ENCODE measurements at places on chromosomes 2 and 18.

- DNase-seq = no peak
Measured at GRCh38 chr2:44100351-44100750, 68.3 kb upstream of the PPM1B start.

DNA sequence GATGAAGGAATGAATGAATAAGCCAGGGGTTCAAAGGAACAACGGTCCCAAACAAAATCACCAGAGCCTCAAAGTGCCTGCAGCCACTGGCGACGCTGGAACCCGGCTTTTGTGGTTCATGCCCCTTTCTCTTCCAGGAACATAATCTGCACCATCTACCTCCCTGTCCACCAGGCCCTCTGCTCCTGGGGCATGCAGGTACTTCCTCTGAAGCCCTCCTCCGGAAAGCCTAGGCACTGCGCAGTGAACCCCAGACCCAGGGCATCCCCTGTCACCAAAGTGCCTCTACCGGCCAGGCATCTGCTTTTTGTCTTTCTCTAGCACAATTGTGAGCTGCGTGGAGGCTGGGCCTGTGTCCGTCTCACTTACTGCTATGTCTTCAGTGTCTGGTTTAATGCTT, 98.6 kb upstream of the TMEM200C start:
- DNase-seq = no peak

GRCh38 chr2:146025519-146025918, 1505.6 kb upstream of the ZEB2 start:
- DNase-seq = no peak

DNA sequence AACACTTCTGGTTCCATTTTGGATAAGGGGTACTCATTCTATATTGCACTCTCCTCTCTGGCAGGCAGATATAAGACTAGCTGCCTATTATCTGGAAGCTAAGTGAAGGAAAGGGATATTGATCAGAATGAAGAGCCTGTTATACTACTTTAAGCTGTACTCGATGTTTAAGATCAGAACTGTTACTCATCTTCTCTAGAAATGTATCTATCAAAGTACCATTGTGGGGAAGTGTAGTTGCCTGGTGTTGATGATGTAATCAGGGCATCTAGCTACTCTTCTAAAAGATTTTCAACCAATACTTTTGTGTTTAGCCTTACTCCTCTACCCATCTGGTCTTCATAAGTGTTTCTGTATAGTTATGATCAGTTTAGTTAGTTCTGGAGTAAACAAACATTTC, 5.8 kb downstream of the CAMKMT start:
- no peak for DNase-seq

- DNase-seq = no peak
Measured at GRCh38 chr18:49875783-49876182, 62.5 kb upstream of the ACAA2 start.

- DNase-seq = no peak
Measured at GRCh38 chr2:158115202-158115767, 13.6 kb downstream of the UPP2 start.

DNA sequence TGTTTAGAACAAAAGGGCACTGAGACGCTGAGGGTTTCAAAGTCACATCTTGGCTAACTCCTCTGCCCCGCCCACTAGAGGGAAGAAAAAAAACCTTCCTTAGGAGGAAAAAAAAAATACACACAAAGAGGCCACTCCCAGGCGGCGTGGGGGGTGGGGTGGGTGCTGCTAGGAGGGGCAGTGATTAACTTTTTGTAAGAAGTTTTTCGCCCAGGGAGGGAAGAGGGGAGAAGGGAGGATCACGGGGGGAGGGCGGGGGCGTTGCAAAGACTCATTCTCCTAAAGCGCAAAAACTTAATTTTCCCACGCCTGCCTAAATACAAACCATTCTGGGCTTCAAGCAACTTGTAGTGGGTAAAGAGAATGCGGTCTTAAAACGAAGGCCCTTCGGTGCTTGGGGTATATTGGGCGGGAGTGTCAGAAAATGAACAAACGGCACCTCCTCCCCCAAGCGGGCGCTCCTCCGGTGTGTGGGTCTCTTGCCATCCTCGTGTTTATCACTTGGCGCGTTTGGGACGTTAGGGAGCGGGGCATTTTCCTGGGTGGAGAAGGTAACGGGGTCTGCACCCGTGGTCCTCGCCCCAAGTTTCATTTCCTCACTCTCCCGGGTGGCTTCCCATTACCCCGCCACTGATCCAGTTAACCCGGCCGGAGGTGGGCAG, 1.7 kb downstream of the CXCR4 start:
- DNase-seq = no peak

- DNase-seq = no peak
Measured at GRCh38 chr2:111094691-111095090, 26.0 kb upstream of the BCL2L11 start.

DNA sequence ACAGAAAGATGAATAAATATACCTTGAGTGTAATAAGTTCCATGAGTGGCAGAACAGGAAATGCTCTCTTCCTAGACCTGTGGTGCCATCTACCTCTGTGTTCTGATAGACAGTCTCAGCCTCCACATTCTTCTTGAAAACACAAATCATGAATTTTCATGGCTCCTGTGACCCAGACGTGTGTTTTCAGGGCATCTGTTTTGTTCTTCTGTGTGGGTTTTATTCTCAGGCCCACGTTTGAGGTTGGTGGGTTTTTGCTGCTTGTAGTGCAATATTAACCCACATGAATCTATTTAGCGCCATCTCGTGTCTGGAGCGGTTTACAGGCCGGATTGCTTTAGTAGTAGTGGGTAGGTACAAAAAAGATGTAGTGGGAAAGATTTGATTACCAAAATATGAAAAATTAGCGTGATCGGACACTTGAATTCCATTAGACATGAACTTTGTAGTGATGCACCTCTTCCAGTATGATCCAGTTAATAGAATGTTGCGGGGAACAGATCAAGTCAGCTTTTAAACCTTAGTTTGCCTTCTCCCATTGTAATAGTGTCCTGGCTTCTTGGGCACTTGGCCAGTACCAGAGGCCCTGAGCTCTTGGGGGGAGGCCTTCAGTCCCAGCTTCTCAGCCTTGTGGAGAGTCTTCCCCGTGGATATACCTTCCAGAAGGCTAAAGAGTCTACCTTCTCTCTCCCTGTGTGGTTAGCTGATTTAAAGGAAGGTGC, 256.5 kb downstream of the TPGS2 start:
- DNase-seq = peak; percentile 5

DNA sequence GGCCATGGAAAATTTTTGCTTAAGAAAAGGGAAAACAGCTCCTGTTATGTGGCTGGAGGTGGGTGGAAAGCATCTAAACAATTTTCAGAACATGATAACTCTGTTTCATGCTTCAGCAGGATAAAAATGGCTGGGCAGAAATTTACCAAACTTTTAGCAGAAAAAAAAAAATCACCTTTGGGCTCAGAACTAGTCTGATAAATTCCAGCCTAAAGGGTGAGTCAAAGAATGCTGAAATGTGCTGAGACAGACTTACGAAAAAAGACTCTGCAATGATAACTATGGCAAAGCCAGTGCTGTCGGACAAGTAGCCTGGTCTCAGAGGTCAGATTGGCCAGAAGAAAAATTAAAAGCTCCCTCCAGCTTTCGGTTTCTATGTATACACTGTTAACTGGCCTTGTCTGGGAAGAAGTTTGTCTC, 123.6 kb downstream of the LRATD1 start:
- DNase-seq = no peak

DNA sequence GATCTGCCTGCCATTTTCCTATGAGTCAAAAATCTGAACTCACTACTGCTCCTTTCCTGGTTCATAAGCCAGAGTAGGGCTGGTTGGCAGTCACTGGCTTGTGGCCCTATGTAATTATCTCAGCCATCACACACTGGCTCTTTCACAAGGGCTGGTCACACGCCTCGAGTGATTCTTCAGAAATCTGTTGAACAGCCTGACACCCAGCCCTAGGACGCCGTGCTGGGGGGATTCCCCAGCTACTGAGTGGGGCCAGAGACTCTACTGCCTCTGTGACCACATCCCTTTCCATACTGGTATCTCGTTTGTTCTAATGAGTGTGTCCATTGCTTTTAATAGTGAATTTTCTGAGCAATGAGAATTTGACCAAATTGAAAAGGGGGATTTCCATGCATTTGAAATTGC, 45.8 kb upstream of the RBM44 start:
- no peak for DNase-seq

DNA sequence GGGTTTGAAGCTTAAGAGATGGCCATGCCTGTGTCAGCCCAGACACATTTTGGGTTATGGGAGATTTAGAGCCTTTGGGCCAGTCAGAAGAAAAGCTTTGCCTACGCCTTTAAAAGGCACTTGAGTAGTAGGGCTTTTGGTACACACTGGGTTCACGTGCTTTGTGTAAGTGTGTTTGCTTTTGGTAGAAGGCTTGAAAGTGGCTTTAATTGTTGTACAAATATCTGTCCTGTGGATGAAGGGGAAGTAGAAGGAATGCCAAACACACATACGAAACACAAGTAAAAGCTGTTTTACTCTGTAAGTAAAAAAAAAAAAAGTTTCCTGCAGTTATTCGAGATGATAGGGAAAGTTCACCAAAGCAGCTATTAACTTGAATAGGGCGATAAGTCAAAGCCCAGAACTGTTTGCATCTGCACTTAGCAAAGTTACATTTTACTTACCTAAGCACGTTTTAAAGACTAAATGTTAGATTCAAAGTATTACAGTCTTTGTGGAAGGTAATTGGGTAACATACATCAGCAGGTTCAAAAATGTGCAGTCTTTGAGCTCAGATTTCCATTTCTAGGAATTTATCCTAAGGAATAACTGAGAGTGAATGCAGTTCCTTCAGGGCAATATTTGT, 75.4 kb downstream of the STK25 start:
- no peak for DNase-seq

GRCh38 chr2:168612719-168613118, 156.6 kb downstream of the CERS6 start:
- no peak for DNase-seq
